Putamen (tissue), 1 donor: ENCODE measurements at places on chromosomes 11 and 22.
A peak's percentile ranks its signal among the peaks of the same experiment; 100 is the strongest.

- no peak for DNase-seq
Measured at GRCh38 chr22:39502789-39503409, 809 bp downstream of the MIEF1 start.

DNA sequence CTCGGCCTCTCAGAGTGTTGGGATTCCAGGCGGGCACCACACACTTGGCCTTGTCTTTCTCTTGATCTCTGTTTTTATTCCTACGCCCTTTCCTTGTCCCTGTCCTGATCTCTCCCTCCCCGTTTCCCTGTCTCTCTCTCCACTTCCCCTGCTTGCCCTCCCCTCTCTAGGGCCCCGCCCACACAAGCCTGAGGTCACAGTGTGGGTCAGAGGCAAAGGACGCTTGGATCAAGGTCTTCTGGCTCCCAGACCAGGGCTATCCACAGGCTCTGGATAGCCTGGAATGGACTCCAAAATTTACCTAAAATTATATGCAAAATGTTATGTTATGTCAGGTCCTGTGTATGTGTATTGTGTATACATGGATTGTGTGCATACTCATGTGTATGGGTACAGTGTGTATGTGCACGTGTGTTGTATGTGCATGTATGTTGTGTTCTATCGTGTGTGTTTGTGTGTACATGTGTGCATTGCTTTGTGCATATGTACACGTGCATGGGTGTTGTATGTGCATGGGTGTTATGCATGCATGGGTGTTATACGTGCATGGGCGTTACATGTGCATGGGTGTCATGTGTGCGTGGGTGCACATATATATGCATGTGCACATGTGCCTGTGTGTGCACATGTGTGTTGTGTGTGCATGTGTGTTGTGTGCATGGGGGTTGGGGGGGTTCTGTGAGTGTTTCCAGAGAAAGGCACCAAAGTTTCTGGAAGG is 38.3 kb downstream of the TP53I11 start:
- DNase-seq = no peak

GRCh38 chr11:110093407-110094297 is 460 bp downstream of the ZC3H12C start:
- DNase-seq = peak; percentile 75

DNA sequence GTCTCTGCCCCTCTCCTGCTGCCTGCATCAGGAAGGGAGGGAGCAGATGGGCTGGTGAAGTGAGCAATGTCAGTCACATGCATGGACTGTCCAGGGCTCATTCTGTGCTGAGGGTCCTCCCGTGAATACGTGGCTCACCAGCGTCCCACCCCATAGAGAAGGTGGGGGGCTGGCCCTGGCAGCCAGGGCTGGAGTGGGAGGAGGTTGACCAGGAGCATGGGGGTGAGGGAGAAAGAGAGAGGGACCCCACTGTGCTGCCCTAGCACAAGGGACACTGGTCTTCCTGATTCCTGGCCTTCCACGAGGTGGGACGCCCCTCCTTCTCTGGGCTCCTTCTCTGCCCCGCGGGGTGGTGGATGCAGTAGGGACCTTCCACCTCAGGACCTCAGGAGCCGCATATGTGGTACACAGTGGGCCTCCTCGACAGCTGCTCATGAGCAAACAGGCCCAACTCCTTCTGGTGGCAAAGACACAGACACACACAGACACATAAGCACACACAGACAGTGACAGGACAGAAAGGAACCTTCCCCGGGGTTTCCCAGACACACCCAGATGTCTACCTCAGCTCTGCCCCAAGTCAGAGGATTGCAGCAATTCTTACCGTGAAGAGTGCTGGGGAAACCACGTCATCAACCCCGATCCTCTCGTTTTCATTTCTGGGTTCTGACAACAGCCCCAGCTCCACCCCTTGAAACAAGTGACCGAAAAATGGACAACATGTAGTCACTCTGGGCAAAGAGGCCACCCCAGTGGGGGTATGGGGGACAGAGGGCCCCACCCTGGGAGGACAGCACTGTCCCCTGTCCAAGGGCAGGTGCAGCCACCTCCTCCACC is 3.6 kb upstream of the APOBEC3A start:
- no peak for DNase-seq

DNA sequence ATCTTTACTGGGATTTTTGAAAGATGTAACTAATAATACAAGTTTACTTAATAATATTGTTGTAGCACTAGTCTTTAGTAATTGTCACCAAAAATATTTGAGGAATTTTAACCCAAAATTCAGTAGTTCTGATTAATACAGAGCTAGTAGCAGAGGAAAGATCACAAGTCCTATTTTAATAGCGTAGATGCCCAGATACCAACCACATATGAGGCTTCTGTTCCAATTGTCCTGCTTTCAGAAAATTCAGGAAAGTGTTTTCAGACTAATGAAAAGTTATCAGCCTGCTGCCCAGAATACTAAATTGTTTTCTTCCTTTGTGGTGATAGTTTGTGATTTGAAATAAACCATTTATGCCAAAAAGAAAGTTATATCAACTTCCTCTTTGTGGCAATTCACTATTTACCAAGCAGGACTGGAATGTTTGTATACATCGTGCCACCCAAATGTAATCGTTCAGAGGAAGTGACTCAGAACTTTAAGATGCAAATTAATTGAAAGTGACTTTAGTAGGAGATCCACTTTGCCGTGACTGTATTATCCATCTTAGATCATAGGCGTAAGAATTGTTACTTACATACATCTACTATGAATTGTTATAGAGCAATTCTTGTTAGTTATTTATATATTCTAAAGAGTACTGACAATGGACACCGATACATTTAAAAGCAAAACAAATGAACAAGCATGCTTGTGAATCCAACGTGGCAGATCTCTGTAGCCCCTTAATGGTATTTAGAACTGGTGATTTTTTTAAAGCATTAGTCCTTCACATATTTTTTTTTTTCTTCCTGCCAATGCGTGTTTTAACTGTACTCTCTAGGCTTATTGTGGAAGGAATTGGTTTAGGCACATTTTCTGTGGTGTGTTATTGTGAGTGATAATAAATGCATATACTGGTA is 231.0 kb downstream of the DDX10 start:
- DNase-seq = no peak

DNA sequence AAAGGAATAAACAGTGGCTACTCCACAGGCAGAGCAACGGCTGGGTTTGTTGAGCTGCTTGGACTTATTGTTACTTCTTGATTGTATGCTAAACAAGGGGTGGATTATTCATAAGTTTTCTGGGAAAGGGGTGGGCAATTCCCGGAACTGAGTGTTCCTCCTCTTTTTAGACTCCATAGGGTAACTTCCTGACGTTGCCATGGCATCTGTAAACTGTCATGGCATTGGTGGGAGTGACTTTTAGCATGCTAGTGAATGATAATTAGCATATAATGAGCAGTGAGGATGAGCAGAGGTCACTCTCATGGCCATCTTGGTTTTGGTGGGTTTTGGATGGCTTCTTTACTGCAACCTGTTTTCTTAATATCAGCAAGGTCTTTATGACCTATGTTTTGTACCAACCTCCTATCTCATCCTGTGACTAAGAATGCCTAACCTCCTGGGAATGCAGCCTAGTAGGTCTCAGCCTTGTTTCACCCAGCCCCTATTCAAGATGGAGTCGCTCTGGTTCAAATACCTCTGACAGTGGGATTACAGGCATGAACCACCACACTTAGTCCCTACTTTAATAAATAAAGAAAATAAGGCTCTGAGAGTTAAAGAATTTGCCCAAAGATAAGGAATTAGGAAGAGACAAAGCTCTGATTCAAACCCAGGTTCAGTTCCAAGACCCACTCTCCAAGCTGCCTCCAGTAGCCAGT is 65.6 kb upstream of the CLMP start:
- DNase-seq = no peak

- DNase-seq = peak; percentile 42
Measured at GRCh38 chr11:77472991-77473800, 698 bp downstream of the PAK1 start.

- DNase-seq = no peak
Measured at GRCh38 chr11:117011541-117011898, 86.7 kb downstream of the SIK3 start.

GRCh38 chr22:31923136-31923535 is 21.2 kb upstream of the YWHAH start:
- DNase-seq = peak; percentile 58

- no peak for DNase-seq
Measured at GRCh38 chr11:109783014-109783413, 310.2 kb upstream of the ZC3H12C start.

GRCh38 chr22:43155789-43156188 is 4.4 kb downstream of the TSPO start:
- DNase-seq = no peak

GRCh38 chr22:26245001-26245400 is 75.7 kb downstream of the SEZ6L start:
- no peak for DNase-seq

DNA sequence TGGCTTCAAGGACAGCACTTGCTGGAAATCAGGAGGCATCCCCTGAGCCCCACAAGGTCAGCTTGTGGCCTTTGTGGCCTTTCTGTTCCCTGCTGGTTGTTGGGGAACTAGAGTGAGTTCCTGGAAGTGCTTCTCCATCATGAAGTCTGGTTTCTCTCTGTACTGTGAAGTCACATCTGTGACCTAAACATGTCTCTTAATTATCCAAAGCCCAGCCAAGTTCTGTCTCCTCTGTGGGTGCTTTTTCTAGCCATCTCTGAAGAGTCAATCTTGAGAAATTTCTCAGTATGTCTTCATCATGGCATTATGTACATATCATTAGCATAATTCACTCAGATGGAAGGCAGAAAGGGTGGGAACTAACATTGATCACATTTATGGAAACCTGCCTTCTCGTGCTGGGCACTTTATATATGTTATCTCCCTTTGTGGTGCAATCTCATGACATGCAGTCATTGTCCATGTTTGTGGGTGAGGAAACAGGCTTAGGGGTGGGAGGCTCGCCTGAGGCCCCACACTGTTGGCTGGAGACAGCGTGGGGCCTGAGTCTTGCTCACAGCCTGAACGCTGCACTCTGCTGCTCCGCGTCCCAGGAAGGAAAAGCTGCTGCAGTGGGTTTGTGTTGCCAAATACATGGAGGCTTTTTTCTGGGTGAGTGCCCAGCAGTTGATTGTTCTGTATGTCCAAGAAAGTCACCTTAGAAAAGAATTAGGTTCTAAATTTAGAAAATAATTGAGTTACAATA is 24.6 kb downstream of the IGHMBP2 start:
- no peak for DNase-seq

- no peak for DNase-seq
Measured at GRCh38 chr11:16154715-16155396, 201.5 kb downstream of the SOX6 start.

- no peak for DNase-seq
Measured at GRCh38 chr22:31127181-31127772, 4.5 kb downstream of the INPP5J start.

DNA sequence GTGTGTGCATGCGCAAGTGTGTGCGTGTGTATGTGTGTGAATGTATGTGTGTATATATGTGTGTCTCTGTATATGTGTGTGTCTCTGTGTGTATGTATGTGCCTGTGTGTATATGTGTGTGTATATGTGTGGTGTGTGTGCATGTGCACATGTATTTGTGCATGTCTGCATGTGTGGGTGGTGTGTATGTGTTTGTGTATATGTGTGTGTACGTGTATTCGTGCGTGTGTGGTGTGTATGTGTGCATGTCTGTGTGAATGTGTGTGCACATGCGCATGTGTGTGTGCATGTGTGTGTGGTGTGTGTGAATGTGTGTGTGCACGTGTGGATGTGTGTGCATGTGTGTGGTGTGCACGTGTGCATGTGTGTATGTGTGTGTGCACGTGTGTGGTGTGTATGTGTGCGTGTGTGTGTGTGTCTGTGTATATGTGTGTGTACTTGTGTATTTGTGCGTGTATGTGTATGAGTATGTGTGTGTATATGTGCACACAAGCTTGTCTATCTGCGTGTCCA is 71.4 kb downstream of the SCN3B start:
- no peak for DNase-seq

GRCh38 chr22:45704648-45705047 is 33.0 kb downstream of the ATXN10 start:
- no peak for DNase-seq

DNA sequence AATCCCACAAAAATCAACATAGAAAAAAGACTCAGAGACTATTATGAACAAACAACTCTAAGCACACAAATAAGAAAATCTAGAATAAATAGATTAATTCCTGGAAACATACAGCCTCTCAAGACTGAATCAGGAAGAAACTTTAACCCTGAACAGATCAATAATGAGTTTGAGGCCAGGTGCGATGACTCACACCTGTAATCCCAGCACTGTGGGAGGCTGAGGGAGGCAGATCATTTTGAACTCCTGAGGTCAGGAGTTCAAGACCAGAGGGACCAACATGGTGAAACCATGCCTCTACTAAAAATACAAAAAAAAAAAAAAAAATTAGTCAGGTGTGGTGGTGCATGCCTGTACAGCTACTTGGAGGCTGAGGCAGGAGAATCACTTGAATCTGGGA is 499.5 kb upstream of the LUZP2 start:
- no peak for DNase-seq

DNA sequence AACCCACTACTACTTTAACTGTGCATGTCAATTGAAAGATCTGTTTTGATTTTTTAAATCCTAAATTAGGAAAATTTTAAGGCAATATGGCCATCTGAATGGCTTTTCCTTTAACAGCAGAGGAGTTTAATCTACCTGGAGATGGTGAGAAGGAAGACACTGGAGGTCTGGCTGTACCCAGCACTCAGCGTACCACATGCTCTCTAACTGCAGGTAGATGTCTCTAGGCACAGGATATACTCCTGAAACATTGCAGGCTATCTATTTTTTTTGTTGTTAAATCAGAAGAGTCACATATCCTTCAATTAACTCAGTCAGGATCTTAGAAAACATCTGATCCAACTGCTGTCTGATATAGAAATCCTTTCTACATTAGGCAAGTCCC is 17.3 kb upstream of the CASTOR1 start:
- no peak for DNase-seq

DNA sequence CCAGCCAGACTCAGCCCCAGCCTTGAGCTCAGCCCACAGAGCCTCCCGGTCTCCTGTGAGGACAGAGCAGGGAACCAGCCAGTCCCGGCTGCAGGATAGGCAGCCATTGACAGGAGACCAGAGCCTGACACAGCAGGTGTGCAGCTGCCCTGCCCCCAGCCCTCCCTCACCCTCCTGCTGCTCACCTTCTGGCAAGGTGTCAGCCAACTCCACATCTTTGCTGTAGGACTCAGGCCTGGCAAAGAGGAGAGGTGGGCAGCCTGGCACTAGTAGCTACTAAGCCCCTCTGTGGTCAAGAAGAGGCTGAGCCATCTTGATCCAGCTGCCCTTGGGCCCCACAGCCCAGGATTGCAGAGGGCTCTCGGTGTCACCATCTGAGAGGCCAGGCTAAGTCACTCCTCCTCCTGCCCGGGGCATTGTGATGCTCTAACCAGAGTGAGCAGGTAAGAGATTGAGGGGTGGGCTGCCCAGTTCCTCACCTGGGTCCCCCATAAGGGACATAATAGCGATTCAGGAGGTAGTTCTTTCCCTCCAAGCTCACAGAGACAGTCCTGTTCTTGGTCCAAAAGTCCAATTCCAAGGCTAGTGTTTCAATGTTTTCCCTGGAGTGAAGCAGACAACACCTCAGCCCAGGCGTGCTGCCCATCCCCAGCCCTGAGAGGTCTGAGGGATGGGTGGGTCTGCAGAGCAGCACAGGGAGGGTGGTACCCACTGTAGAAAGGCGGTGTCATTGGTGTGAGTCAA is 18.6 kb downstream of the TREH start:
- no peak for DNase-seq
